ENCODE measurements at places on chromosomes 12 and 14.

DNA sequence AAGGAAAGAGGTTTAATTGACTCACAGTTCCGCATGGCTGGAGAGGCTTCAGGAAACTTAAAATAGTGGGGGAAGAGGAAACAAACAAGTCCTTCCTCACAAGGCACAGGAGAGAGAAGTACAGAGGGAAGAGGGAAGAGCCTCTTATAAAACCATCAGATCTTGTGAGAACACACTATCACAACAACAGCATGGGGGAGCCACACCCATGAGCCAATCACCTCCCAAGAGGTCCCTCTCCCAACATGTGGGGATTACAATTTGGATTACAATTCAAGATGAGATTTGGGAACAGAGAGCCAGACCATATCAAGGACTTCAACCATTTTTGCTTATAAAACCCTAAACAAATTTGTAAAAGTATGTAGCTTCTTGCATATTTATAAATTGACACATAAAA is 45.8 kb downstream of the SLCO1C1 start:
- DNase-seq: no peak

DNA sequence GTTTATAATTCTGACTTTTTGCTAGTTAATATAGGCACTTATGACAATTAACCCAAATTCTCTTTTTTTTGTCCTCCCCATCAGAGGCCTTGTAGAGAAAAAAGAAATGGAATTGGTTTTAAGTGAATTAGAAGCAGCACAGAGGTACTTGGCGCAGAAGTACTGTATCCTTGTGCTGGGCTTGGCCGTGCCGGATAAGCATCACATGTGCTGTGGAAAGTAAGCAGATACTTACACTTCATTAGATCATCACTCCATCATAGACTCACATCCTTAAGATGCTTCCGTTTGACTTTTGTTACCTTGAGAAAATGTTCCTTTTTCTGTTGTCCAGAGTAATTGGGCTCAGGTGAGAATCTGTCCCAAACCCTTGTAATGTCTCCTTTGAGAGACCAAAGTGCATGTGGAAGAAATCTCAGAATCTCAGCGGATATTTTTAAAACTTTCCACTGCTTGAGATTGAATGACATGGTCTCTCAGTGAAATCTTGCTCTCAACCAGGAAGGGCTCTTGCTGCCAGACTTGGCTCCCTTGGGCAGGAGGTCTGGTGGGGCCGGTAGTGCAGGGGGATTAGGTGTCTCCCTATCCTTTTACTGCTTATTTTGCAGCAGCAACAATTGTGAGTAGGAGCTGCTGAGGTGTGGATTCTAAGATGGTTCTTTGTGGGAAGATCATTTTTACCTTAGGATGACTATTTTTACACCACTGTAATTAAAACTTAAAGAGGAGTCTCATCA is 24.8 kb downstream of the PPP1R36 start:
- no peak for DNase-seq

DNA sequence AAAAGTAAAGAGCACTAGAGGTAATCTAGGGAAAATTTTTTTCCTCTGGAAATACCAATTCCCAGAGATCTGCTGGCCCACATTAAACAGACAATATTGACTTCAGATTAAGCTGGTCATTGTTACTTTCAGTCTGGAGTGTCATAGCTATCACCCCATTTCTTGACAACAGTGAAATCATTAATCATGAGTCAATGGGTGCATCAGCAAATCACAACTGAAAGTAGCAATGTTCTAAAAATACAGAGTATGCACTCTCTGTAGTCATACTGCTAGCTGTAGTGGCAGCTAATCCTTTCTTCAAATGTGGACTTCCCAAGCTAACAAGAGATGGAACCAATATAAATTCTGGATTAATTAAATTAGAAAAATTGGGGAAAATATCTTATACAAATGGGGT is 129.9 kb downstream of the CPNE8 start:
- DNase-seq: no peak

GRCh38 chr14:68509188-68509983 is 283.5 kb downstream of the ZFP36L1 start:
- no peak for DNase-seq

DNA sequence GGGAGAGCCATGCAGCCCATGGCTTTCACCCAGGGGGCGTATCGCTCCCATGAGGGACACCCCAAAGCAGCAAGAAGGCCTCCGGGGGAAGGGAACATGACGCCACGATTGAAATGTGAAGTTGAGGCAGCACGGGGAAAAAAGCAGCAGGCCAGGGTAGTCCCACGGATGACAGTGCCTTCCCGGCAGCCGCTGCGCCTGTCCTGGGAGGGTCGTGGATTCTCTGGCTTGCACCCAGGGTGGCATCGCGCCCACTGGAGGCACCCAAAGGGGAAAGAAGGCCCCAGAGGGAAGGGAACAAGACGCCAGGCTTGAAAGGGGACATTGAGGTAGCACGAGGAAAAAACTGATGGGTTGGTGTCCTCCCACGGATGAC is 161.6 kb upstream of the ALG10B start:
- DNase-seq: no peak

GRCh38 chr12:119819322-119819721 is 57.8 kb downstream of the CIT start:
- no peak for DNase-seq

GRCh38 chr14:84129007-84129406 is 1400.9 kb upstream of the FLRT2 start:
- DNase-seq: no peak

DNA sequence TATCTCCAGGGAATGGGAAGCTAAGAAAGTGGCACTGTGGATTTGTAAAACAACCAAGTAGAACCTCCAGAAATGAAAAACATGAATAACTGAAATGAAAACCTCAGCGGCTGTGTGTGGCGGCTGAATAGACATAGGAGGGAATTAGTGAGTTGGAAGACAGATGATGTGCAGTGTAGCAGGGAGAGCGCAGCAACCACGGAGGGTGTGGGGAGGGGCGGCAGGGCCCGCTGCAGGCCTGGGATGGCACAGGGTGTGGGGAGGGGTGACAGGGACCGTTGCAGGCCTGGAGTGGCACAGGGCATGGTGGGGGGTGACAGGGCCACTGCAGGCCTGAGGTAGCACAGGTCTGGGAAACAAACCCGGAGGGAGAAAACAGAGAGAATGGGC is 51.1 kb downstream of the BEGAIN start:
- peak; percentile 33 for DNase-seq

- no peak for DNase-seq
Observed at GRCh38 chr12:104725610-104726009, 232.5 kb downstream of the SLC41A2 start.

DNA sequence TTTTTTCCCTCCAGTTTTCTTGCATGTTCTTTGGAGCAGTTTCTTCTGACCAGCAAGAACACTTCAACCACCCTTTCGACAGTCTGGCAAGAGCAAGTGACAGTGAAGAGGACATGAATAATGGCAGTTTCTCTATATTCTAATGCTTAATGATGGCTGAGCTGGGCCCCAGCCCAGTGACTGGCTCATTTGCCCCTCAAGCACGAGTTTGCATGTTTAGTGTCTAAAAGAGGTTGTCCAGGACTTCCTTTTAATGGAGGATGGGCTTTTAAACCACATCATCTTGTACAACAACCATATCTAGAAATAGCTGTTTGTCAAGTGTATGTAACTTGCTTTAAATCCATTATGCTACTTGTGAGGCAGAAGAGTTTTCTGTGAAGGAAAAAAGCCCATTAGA is 28.4 kb downstream of the RAD9B start:
- no peak for DNase-seq

GRCh38 chr14:51518280-51518679 is 133.4 kb upstream of the FRMD6 start:
- DNase-seq: no peak

GRCh38 chr14:31084385-31084784 is 58.2 kb upstream of the STRN3 start:
- DNase-seq: peak; percentile 48

DNA sequence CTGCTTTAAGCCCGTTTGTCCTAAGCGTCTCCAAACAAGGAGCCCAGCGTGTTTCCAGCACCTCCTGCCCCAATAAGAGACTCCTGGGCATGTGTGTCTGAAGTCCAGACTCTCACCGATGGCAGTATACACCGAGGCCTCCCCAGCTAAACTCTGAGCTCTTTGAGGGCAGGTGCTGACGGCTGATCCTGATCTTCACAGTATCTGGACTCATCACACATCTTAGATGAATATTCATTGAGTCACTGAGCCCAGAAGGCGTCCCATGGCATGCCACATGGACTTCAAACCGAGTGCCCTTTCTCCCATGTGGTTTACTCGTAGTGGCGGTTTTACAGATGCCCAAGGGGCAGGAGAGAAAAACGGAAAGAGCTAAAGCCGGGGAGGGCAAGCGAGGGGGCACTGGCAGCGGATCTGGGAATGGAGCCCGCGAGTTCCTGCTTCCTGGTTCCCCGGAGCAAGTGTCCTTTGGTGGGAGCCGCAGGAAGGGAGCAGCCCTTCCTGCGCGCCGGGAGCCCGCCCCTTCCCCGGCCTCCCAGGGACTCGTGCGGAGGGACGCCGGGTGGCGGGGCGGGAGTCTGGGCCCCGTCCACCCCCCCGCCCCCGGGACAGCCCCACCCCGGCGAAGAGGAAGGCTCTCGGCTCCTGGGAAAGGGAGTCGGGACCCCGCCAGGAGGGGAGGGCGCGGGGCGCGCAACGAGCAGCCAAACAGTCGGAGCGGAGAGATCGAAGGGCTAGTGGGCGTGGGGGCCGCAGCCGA is 585 bp upstream of the TEAD4 start:
- DNase-seq: no peak

- DNase-seq: no peak
Observed at GRCh38 chr14:23776296-23776695, 140.1 kb downstream of the DHRS2 start.

DNA sequence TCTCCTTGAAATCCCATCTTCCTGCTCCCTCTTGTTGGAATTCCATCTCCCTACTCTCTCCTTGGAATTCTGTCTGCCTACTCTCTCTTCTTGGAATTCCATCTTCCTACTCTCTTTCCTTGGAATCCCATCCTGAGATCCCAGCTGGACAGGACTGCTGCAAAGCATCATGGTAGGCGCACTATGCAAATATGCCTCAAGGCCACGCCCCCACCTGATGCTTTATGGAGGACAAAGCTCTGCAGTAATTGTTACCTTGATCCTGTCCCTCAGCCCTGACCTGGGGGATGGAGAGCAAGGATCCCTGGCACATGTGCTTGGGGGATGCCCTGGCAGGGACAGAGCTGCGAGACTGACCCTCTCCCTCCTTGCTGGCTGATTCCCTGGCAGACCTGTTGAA is 185.6 kb downstream of the TBX5 start:
- DNase-seq: no peak

DNA sequence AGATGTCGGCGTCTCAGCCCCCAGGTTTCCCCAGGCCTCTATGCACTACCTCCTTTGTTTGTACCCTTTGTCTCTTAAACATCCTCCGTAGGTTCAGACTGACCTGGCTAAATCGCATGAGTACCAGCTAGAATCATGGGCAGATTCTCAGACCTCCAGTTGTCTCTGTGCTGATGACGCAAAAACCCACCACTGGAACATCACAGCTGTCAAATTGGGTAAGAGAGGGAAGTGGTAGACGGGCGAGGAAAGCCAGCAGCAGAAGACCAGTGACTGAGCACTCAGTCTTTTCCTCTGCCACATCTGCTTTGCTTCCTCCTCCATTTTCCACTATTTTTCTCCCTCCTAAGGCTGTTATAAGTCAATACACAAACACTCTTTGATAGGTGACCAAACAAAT is 29.7 kb downstream of the A2ML1 start:
- no peak for DNase-seq

DNA sequence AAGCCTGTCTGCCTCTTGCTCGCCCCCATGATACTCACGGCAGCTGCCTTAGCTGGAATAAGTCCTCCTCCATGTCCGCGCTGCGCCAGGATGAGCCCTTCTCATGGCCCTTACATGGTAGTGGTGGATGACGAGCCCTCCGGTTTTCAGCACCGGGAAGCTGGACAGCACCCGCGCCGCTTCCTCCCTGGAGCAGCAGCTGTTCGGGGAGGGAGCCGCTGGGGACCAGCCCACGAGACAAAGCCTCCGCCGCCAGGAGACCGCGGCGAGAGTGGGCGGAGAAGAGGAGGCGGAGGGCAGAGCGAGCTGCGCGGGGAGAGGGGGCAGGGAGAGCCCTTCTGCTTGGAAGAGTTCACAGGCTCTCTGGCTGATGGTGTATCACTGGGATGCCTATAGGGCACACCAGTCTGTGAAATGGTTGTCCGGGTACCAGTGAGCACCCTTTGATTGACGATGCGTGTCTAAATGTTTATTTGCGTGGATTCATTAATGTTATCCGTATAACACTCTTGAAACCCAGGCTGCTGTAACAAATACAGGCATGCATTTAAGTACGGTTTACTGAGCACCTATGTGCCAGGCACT is at the start of gene SVOP:
Gene SVOP, minus strand, starts transcription at position 273 of the 585 bp plus-strand sequence. Its CDS starts 200 bp downstream, at position 73.
- peak; percentile 89 for DNase-seq

DNA sequence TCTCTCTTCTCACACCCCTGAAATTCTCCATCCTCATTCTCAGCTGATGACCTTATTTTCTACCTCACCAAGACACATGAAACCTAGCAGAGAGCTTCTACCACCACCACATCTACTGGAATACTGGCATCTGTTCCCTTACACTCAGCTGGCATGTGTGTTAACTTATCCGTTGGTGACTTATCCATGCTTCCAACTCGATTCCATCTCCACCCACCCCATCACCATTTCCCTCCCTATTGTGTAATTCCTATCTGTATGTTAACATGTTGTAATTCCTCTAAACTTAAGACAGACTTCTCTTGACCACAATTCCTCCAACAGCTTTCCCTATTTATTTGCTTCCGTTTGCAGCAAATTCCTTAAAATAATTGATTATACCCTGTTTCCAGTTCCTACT is 15.4 kb downstream of the C1S start:
- no peak for DNase-seq

- no peak for DNase-seq
Observed at GRCh38 chr12:90455756-90456155, 499.2 kb downstream of the CCER1 start.

DNA sequence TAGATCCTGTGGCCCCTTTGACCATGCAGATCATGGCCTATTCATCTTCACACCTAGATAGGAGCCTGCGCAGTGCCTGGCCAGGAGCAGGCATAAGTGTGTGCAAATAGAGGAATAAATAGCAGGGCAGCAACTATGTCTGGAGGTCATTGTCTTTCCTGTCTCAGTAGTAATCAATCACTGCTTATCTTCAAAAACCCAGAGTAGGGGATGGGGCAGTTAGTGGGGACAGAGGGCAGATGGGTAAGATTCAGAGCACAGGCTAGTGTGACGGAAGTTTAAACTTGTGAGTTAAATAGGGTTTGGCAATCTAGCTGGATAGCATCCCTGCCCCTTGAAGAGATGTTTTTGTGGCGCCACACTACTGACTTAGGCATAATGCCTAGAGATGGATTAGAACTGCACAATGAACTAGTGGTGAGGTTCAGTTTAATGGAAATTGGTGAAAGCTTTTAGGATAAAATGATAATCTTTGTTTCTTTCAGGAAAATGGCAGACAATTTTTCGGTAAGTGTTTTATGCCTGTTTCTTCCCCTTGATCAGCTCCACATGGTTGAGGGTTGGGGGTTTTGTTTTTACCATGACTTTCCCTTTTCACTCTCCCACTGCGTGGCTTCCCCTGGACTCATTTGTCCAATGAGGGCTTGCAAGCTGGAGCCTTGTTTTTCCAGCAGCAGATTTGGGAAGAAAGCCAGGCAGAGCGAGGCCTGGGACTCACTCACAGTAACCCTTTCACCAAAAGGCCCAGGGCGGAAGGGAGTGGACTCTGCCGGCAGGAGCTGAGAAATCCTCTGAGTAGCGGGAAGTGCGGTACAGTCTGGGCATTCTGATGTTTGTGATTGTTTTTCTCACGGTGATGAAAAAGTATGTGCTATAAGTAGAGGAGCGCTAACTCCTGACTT is 8.1 kb downstream of the LGALS3 start:
- no peak for DNase-seq

- peak; percentile 68 for DNase-seq
Observed at GRCh38 chr14:102694530-102695166, 82.6 kb upstream of the TRAF3 start.

GRCh38 chr12:106194351-106194750 is 53.5 kb downstream of the CKAP4 start:
- DNase-seq: no peak

All from H7 (cell line).